ENCODE measurements at places on chromosomes 3 and 15.
A peak's percentile ranks its signal among the peaks of the same experiment; 100 is the strongest.

- DNase-seq: no peak
These were observed 123.0 kb downstream of the SUCLG2 start for GRCh38 chr3:67531181-67532101.

DNA sequence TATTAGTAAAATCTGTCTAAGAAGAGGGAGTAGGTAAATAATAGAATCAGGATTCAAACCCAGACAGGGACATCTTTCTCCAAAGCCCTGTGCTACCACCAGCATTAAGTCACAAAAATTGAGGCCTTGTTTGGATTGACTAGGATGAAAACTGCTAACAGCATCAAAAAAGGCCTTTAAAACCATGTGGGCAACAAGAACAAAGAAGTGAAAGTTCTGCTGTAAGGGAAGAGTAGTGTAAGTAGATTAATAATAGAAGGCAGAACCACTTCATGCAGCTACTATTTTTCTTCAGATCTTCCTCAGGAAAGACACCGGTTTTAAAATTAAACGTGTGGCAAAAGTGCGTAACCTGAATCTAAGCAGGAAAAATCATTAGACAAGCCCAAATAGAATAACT is 15.3 kb upstream of the KBTBD12 start:
- DNase-seq: no peak

GRCh38 chr15:57634290-57634689 is 42.6 kb downstream of the MYZAP start:
- no peak for DNase-seq

- DNase-seq: no peak
These were observed 7.6 kb downstream of the NUSAP1 start for GRCh38 chr15:41340189-41340695.

GRCh38 chr3:115689928-115690327 is 66.6 kb downstream of the GAP43 start:
- DNase-seq: no peak

- no peak for DNase-seq
These were observed 48.6 kb downstream of the CMSS1 start for GRCh38 chr3:99866261-99866761.

GRCh38 chr3:10011631-10012030 is 14.6 kb upstream of the FANCD2 start:
- no peak for DNase-seq

DNA sequence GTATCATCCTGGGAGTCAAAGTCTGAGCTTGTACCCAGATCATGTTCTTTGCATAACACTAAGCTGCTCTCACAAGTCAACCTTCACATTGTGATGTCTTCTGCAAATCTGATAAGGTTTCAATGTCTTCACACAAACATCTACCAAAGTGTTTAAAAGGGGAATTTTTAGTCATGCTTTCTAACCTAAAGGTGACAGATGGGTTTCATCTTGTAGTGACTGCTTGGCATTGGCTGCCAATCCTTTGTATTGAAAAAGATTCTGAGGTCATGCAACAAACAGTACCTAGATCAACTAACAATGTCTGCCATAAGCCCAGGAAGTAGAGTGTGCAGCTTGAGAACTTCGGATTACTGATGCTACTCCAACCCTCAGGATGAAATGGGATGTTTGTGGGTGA is 43.6 kb upstream of the DIPK2A start:
- no peak for DNase-seq

DNA sequence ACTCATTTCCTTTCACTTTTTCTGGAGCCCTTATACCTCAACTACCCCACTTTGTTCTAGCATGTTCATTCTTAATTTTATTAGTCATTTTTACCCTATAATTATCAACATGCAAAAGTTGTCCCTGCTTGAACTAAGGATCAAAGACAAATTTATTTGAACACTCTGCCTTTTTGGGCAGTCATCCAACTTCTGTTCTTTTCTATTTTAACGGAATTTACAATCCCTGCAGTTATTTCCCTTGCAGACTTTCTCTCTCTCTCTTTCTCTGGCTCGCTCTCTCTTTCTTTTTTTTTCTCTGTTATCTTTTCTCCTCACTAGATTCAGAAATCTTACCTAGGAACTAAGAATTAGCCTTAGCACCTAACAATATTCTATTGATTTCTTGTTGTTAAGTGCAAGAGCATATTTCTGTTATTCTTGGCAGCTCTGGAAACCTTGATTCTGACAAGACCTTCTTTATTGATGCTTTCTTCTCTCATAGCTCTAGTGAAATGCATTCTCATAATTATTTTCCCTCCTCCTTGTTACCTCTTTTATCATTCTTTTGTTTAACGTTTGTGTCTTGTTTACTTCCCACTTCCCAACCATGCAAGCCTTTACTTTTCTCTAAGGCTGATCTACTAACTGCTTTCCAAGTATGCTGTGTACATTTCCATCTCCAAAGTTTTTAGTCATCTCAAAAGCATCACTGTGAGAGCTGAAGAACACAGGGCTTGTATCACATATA is 951.6 kb downstream of the DIPK2A start:
- no peak for DNase-seq

GRCh38 chr3:31579828-31580227 is 47.1 kb downstream of the STT3B start:
- DNase-seq: no peak

GRCh38 chr15:62087671-62088352 is 21.0 kb downstream of the C2CD4A start:
- no peak for DNase-seq

DNA sequence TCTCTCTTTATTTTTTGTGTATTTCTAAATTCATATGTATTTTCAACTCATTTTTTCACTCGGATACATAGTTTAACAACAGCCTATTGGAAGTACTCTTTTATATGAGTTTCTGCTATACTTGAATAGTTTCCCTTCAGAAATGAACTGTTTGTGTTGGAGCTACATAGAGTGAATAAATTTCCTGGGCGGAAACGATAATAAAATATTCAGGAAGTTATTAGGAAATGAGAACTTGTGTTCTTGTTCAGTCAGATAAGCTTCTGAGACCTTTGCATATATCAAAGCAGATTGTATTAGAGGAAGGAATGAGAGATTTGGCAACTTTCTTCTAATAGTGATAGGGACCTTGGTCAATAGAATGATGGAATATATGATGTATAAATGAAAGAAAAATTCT is 27.3 kb downstream of the NEO1 start:
- no peak for DNase-seq

DNA sequence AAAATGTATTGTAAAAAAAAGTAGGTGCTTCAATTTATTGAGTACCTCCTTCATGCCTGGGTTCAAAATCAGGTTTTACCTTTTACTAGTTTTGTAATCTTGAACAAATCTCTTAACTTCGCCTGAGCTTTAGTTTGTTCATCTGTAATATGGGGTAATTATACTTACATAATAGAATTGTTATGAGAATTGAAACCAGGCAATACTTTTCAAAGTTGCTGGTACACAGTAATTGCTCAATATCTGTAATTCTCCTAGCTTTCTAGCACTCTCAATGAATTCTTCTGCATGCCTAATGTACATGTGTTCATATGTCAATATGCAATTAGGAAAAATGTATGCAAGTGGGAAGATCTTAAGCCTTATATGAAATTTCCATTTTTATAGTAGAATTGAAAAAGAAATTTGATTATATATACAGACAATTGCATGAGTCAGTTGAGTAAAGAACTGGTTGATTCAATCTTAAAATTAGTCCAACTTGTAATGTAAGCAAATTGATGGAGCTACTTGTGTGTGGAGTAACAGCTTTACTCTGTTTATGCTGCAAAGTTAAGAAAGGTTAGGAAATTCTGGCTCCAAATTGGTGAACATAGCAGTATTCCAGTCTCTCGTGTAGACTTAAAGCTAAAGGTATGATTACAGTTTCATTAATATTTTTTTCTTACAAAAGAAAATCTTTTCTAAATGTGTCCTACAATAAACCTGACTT is 4.1 kb downstream of the TNFSF10 start:
- DNase-seq: no peak

DNA sequence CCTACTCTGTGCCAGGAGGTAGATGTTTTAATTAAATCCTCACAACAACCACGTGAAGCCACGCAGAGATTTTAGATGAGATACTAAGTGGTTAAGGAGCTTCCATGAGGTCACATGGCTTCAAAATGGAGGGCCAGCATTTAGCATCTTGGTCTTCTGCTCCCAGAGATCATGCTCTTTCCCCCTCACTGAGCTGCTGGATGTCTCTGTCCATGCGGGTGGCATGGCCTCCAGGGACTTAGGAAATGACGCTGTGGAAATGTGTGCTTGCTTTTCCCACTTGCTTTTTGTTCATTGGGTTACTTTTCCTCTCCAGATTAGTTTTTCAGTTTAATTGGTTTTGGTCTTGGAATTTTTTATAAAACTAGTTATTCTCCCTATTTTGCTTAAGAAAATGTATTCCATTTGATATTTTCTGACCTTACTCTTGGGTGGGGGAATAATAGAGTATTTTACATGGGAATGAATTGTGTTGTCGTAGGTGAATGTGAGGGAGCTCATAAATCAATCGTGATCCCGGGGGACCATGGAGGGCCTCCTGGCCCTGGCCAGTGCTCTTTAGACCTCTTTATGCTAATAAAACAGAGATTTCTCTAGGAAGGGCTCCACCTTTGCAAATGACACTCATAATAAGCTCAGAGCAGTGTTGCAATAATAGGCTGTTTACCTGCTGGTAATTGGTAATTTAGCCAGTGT is 376.0 kb upstream of the ONECUT1 start:
- DNase-seq: no peak

DNA sequence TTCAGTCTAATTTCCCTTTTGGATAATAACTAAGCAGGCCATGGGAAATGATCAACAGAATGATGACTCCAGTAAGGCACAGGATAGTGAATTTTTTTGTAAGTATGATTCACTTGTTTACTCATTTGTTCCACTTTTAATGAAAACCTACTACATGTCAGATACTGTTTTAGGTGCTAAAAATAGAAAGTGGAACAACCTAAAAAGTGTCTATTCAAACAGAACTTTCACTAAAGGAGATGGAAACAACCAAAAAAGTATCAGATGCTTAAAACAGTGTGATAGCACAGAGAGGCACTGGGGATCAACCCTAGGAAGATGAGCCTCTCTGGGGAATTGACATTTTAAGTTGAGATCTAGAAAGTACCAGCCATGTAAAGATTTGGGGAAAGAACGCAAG is 11.1 kb downstream of the RYK start:
- DNase-seq: no peak

DNA sequence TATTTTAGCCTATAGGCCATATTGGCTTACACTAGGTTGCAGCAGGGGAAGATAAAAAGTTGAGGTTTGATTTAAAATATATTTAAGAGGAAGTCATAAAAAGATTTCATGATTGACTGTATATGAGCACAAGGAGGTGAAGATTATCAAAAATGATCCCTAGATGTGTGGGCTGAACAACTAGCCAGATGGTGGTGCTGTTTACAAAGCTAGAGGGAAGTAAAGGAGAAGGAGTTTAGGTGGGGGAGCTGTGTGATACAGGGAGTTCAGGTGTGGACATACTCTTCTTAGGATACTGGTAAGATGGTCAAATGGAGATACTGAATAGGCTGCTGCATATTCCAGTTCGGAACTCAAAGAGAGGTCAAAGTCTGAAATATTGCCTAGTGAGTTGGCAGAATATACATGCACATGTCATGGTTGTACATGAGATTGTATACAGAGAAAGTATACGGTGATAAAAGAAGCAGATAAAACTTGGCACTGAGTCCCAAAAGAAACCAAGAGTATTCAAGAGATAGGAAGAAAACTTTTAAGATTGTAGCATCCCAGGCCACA is 727.8 kb downstream of the NLGN1 start:
- DNase-seq: peak; percentile 8

- no peak for DNase-seq
These were observed 89.0 kb downstream of the MRPL46 start for GRCh38 chr15:88378188-88378637.

- DNase-seq: no peak
These were observed 408.7 kb downstream of the SHQ1 start for GRCh38 chr3:72439321-72440183.

DNA sequence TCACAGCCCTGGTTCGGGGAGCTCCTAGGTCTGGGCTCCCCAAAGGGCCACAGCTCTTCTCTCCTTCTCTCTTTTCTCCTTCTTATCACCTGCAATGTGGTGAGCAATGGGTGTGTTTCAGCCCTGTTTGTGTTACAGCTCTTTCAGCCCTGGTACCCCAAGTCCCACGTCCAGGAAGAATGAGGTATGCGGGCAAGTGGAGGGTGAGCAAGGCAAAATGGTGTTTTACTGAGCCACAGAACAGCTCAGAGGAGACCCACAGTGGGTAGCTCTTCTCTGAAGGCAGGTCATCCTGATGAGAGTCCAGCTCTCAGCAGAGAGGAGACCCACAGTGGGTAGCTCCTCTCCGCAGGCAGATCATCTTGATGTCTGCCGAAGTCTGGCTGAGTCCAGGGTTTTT is 86.8 kb downstream of the BFSP2 start:
- no peak for DNase-seq

DNA sequence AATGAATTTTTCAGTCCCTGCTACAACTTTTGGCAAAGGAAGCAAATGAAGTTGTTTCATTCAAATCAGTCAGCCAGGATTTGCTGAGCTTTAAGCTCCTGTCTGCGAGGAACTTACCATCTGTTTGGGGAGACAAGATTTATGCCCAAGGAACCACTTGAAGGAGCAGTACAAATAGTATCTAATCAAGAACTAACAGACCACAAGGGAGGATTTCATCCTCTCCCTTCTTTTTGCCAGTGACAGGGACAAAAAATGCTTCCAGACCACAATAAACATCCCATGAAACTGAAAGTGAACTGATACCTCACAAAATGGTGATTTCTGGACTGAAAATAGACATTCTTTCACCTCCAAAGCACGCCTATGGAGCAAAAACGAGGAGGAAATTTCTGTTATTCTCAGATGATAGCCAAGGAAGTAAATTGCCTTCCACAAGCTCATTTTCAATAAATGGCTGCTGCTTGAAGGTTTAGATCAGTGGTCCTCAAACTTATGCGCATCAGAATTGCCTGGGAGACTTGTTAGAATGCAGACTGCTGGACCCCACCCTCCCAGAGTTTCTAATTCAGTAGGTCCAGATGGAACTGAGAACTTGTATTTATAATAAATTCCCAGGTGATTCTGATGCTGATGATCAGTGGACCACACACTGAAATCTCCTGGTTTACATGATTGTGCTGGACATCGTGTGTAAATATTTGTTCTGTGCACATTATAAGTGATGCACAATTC is 202.4 kb upstream of the GADL1 start:
- no peak for DNase-seq

GRCh38 chr3:60313951-60314461 is 937.2 kb downstream of the FHIT start:
- no peak for DNase-seq

- peak; percentile 16 for DNase-seq
These were observed 458.3 kb downstream of the MFSD1 start for GRCh38 chr3:159260049-159260662.

DNA sequence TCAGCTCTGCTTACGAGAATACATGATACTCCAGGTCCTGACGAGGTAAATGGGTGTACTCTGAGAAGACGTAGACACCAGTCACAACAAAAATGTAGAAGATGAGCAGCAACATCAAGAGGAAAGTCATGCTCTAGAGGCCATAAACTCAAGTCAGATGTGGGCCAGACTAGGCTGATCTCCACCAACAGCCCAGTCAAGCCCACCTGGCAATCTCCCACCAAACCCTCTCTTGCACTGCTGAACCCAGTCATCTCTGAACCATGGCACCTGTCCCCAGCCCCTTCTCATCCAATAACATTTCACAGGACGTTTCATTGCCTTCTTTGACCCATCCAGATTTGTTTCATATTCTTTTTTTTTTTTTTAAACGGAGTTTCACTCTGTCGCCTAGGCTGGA is 10.8 kb upstream of the PDIA3 start:
- no peak for DNase-seq

- DNase-seq: no peak
These were observed 9.7 kb downstream of the EPHB1 start for GRCh38 chr3:134804508-134805480.
